Naive B cell (primary cell): ENCODE measurements at places on chromosomes 7 and 10. TPM values are rescaled to one million over a fixed set of nuclear protein-coding genes. Genes with fewer than 3 reads are reported as not detected.

- no peak overlapping the region for H3K4me3 ChIP-seq
- no peak overlapping the region for H3K27ac ChIP-seq
- DNase-seq: no peak
- no peaks in the 10 kb centered on the region for H3K4me1 ChIP-seq
- no peaks in the 10 kb centered on the region for H3K27me3 ChIP-seq
Measured at GRCh38 chr10:21304198-21304597, 221.3 kb downstream of the SKIDA1 start.

GRCh38 chr10:49228677-49229076, 40.5 kb upstream of the TMEM273 start:
- H3K27ac ChIP-seq: no peak overlapping the region
- peaks cover 12% of the 10 kb centered on the region for H3K27me3 ChIP-seq

The LIPN gene
- polyA plus RNA-seq: 0.30 TPM

The CAMK2B gene
- polyA plus RNA-seq: not detected

- no peak for DNase-seq
- no peaks in the 10 kb centered on the region for H3K4me1 ChIP-seq
- H3K36me3 ChIP-seq: no peaks in the 10 kb centered on the region
- no peak overlapping the region for H3K4me3 ChIP-seq
- H3K27me3 ChIP-seq: no peaks in the 10 kb centered on the region
Measured at GRCh38 chr10:75074711-75075445, 36.6 kb upstream of the SAMD8 start.

The OR9A2 gene
- not detected for polyA plus RNA-seq

DNA sequence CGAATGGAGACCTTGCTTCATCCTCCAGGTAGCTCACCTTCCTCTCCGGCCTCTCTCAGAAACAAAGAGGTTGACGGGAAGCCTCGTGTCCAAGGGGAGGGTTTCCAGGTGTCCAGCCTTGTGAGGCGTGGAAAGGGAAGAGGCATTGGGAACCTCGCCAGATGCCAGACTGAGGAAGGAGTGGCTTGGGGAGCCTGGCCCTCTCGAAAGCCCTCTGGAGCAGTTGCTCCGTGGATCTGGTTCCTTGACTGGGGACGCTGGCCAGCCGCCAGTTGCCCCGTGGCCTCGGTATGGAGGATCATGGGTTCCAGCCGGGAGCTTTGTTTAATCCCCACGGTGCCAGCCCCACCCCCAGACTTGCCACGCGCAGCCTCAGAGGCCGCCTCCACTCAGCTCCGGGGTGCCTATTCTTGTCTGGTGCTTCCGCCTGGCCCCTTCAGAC, 30.3 kb upstream of the SUN1 start:
- no peak for DNase-seq
- peaks cover 3% of the 10 kb centered on the region for H3K4me1 ChIP-seq
- H3K36me3 ChIP-seq: no peaks in the 10 kb centered on the region
- no peak overlapping the region for H3K27ac ChIP-seq
- H3K4me3 ChIP-seq: no peak overlapping the region

GRCh38 chr10:117539361-117539773, 3.2 kb upstream of the EMX2 start:
- H3K4me1 ChIP-seq: peaks cover 5% of the 10 kb centered on the region
- no peak overlapping the region for H3K4me3 ChIP-seq
- no peaks in the 10 kb centered on the region for H3K36me3 ChIP-seq
- no peak overlapping the region for H3K27ac ChIP-seq

GRCh38 chr7:139827042-139827441, 2.0 kb upstream of the TBXAS1 start:
- DNase-seq: no peak
- H3K27ac ChIP-seq: no peak overlapping the region
- no peak overlapping the region for H3K4me3 ChIP-seq
- peaks cover 40% of the 10 kb centered on the region for H3K4me1 ChIP-seq
- no peaks in the 10 kb centered on the region for H3K27me3 ChIP-seq

DNA sequence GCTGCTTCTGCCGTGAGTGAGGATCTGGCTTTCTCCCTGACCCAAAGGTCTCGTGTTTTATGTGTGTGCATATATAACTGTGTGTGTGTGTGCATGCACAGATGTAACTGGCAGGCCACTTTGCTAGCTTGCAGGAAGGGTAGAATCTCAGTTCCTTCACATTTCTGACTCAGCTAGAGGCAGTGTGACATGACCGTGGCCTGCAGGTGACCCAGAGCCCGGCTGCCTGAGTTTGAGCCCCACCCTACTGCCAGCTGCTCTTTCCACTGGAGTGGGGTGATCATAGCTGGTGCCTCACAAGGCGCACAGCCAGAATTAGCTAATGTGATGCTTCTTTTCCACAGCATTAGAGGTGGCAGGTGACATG, 9.3 kb upstream of the MYL7 start:
- no peak overlapping the region for H3K27ac ChIP-seq
- no peaks in the 10 kb centered on the region for H3K36me3 ChIP-seq
- H3K27me3 ChIP-seq: no peaks in the 10 kb centered on the region
- no peak overlapping the region for H3K4me3 ChIP-seq
- H3K4me1 ChIP-seq: peaks cover 14% of the 10 kb centered on the region

The C7orf57 gene
- not detected for polyA plus RNA-seq

The KAZALD1 gene
- not detected for polyA plus RNA-seq

GRCh38 chr7:37740398-37740797, 56.8 kb downstream of the GPR141 start:
- no peaks in the 10 kb centered on the region for H3K36me3 ChIP-seq
- H3K4me1 ChIP-seq: no peaks in the 10 kb centered on the region
- DNase-seq: no peak
- no peaks in the 10 kb centered on the region for H3K27me3 ChIP-seq

DNA sequence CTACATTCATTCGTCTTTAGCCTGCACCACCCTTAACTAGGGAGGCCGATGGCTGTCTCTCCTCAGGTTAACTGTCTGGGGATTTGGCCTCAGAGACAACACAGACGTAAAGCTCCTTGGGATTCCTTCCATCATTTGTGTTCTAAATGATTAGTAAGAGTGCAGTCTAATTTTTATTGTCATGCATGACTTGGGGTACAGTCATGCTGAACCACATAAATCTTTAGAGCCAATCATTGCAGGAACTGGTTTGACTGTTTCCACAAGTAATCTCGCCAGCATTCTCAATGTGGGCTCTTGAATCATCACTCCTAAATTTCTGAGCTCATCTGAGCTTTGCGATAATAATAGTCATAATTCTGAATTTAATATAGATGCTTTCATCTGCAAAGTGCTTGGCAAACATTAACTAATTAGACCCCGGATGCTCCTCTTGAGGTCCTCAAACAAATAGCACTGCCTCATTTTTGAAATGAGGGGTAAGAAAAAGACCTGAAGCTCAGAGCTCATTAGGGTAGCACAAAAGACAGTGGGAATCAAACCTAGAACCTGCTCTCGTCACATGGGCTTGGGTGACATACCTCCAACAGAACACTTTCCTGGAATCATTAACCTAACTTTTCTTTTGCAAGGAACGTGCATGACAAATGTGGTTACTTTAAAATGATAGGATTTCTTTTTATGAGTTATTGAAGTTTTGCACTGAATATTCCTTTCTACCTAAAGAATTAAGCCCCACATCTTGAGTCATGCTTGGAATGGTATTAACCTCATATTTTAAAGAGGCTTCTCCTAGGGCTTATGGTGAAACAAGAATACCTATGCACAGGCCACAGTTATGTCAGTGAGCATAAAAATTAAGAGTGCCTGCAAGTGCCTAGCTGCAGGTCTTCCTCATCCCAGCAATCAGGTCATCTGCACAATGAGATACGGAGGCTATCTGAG, 118.9 kb upstream of the NRP1 start:
- H3K36me3 ChIP-seq: no peaks in the 10 kb centered on the region
- no peak overlapping the region for H3K27ac ChIP-seq
- H3K4me3 ChIP-seq: no peak overlapping the region

- no peak overlapping the region for H3K4me3 ChIP-seq
- H3K36me3 ChIP-seq: no peaks in the 10 kb centered on the region
- no peaks in the 10 kb centered on the region for H3K27me3 ChIP-seq
- H3K27ac ChIP-seq: no peak overlapping the region
- no peak for DNase-seq
Measured at GRCh38 chr7:150941351-150942000, 36.6 kb downstream of the KCNH2 start.

The GPR37 gene
- not detected for polyA plus RNA-seq

- peak overlapping the region; percentile 64 for H3K27ac ChIP-seq
- peak; percentile 51 for DNase-seq
- peaks cover 16% of the 10 kb centered on the region for H3K36me3 ChIP-seq
- peaks cover 57% of the 10 kb centered on the region for H3K4me1 ChIP-seq
Measured at GRCh38 chr10:63217120-63217605, 84.0 kb downstream of the NRBF2 start.

GRCh38 chr10:69847458-69847857, 45.8 kb downstream of the COL13A1 start:
- peak overlapping the region; percentile 3 for H3K27ac ChIP-seq
- no peak for DNase-seq
- no peak overlapping the region for H3K4me3 ChIP-seq
- peaks cover 51% of the 10 kb centered on the region for H3K27me3 ChIP-seq

- DNase-seq: no peak
- H3K27ac ChIP-seq: no peak overlapping the region
- no peaks in the 10 kb centered on the region for H3K36me3 ChIP-seq
- H3K4me1 ChIP-seq: no peaks in the 10 kb centered on the region
- H3K27me3 ChIP-seq: peaks cover 6% of the 10 kb centered on the region
Measured at GRCh38 chr10:125114761-125115391, 45.5 kb downstream of the CTBP2 start.

GRCh38 chr10:125076891-125077541, 83.3 kb downstream of the CTBP2 start:
- H3K36me3 ChIP-seq: peaks cover 12% of the 10 kb centered on the region
- no peak overlapping the region for H3K27ac ChIP-seq

The IGF2BP3 gene
- polyA plus RNA-seq: 1.8 TPM

The TBX20 gene
- polyA plus RNA-seq: not detected

DNA sequence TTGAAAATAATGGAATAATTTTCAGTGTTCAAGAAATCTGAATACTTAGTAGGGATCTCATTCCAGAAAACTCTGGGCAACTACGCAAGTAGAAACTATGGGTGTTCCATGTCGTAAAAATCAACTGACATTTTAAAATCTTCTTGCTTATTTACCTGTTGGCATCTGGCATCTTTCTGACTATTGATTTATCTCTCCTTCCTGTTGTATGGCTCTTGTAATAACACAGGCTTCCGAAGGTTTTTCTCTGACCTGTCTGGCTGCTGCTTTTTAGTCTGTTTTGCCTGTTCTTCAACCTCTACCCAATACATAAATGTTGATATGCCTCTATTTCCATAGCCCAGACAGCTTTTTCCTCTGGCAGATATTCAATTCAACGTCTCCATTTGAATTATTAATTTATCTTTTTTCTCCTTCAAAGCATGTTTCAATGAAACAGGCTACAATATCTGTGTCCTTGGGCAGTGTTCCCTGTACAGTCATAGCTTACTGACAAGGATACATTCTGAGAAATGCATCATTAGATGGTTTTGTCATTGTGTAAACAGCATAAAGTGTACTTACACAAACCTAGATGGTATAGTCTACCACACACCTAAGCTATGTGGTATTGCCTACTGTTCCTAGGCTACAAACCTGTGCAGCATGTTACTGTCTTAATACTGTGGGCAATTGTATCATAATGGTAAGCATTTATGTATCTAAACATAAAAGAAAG, 105.9 kb upstream of the ETV1 start:
- H3K4me3 ChIP-seq: no peak overlapping the region
- H3K4me1 ChIP-seq: no peaks in the 10 kb centered on the region
- H3K36me3 ChIP-seq: no peaks in the 10 kb centered on the region
- DNase-seq: no peak
- H3K27ac ChIP-seq: no peak overlapping the region

DNA sequence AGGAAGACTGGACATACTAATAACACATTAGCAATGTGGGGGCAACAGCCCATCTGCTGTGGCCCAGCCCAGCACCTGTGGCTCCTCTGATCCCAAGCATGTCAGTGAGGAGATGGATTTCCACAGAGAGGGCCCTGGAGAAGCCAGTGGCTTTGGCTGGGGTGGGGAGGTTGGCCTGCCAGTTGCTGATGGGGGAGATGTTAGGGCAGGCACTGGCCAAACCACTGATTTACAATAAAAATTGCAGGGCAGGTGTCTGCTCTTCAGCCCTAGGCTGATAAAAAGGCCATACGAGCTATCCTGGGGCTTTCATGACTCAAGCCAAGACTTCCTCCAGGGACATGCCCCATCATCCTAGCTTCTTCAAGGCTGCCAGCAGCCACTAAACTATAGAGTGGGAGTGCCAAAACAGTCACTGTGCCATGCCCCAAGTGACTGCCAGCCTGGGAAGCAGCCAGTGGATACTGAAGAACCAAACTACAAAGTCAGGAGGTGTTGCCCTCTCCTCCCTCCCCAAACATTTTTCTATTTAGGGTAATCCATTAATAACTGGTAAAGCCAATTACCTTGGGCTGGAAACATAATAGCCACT, 37.8 kb downstream of the DPCD start:
- H3K4me3 ChIP-seq: no peak overlapping the region
- no peak overlapping the region for H3K27ac ChIP-seq
- no peaks in the 10 kb centered on the region for H3K27me3 ChIP-seq
- peaks cover 30% of the 10 kb centered on the region for H3K36me3 ChIP-seq

The CDC14C gene
- not detected for polyA plus RNA-seq

DNA sequence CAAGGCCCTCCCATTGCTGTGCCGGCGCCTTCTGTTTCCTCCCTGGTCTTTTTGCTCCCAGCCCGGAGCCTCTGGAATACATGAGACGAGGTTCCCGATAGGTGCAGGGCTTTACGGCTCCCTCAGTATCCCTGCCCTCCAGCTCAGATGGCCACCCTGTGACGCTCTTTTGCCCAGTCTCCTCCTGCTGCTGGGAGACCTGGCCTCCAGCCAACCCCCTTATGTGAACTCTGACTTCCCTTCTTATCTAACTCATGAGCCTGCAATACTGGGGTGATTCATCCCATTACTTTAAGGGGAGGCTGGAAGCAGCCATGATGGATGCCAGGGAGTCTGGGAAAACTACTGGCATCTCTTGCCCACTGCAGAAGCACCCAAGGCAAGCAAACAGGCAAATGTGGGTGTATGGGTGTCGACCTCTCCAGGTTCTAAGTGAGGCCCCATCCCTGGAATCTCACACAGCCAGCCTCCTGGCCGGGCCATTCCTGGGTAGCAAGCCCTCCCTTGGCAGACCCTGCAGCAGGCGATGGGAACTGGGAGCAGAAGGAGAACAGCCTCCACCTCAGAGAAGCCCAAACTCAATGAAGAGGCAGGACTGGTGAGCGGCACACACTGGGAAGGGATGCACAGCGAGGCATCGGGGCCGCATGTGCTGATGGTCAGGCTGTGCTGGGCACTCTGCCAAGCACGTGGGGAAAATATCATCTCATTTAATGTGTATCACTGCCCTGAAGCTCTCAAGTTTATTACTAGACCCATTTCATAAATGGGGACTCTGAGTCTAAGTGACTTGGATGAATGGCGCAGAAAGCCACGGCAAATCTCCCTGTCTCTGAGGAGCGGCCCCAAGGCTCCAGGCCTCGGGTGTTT, 97.5 kb downstream of the FAM53B start:
- peaks cover 100% of the 10 kb centered on the region for H3K4me1 ChIP-seq
- no peaks in the 10 kb centered on the region for H3K36me3 ChIP-seq
- H3K27me3 ChIP-seq: no peaks in the 10 kb centered on the region
- DNase-seq: no peak
- H3K27ac ChIP-seq: peak overlapping the region; percentile 88
- H3K4me3 ChIP-seq: peak overlapping the region; percentile 87

The CYP3A7 gene
- not detected for polyA plus RNA-seq

- no peak for DNase-seq
- H3K36me3 ChIP-seq: peaks cover 17% of the 10 kb centered on the region
- H3K4me1 ChIP-seq: no peaks in the 10 kb centered on the region
- no peaks in the 10 kb centered on the region for H3K27me3 ChIP-seq
- H3K4me3 ChIP-seq: no peak overlapping the region
Measured at GRCh38 chr10:70828923-70829322, 13.2 kb downstream of the SGPL1 start.
